Brain pericyte (primary cell): ENCODE measurements at places on chromosomes 12 and 14.

DNA sequence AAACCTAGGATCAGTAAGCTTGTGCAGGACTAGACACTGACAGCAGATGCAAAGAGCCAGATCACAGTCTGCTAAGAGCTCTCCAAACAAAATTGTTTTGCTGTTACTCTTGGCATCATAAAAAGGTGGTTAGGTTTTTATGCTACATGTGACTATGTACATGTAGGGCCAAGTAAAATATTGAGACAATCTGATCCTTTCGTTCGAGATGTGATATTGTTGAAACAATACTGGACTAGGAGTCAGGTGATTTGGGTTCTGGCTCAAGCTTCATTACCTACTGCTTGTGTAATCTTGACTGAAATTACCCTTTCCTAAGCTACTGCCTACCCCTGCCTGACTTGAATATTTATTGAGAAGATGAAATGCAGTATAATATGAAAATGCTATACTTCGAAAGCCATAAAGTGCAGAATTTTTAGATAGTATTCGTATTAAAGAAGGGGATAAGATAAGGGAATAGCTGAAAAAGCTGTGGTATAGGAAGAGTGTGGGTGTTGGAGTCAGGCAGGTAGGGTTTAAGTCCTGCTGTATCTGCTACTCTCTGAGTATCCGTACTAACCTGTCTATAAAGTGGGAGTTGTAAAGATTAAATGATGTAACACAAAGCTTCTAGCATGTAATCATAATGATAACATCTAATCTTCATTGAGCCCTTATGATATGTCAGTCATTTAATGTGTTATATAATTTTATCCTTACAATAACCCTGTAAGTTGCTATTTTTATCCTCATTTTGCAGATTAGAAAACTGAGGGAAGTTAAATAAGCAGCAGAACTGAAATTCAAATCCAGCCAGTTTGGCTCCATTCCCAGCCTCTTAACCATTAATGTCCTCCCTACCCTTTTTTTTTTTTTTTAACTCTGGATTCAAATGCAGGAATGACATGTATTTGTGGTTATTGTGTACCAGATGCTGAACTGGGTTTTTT is 38.6 kb upstream of the ATF1 start:
- DNase-seq = no peak

DNA sequence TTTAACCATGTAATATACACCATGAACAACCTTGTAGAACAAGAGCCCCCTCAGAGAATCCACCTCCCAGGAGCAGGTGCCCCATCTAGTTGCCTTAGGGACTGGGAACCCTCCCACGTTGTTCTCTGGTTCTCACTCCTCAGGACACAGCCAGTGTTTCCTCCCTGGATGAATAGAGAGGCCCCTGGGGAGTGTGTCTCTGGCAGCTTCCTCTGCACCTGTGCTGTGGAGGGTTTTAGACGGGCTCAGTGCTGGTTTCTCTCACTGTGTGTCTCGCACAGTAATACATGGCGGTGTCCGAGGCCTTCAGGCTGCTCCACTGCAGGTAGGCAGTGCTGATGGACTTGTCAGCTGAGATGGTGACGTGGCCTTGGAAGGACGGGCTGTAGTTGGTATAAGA is 581.3 kb downstream of the TMEM121 start:
- DNase-seq = no peak

- no peak for DNase-seq
Measured at GRCh38 chr14:99513183-99513694, 32.0 kb downstream of the CCNK start.

- DNase-seq = no peak
Measured at GRCh38 chr14:68359837-68360552, 432.9 kb downstream of the ZFP36L1 start.

GRCh38 chr12:122471324-122472226 is 29.2 kb downstream of the ZCCHC8 start:
- DNase-seq = no peak

- DNase-seq = no peak
Measured at GRCh38 chr14:51929910-51930682, 59.2 kb upstream of the RTRAF start.

DNA sequence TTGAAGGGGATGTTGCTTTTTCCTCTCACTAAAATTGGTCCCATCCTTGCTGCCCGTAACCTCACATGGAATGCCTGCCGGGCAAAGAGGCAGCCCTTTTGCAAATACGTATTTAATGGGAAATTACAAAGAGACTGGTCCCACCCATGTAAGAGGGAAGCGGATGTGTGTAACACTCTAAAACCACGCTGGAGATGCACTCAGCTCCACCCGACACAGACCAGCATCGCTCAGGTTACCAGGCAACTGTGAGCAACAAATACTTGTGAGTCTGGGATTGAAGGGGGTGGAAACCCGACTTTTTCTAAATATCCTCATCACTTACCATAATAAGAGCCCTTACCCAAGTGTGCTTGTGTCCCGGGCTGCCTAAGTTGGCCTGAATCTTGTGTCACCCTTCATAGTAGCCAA is 47.7 kb downstream of the ELK3 start:
- DNase-seq = no peak

- DNase-seq = no peak
Measured at GRCh38 chr12:130053651-130054069, 108.6 kb upstream of the FZD10 start.

GRCh38 chr12:98418357-98419075 is 96.9 kb upstream of the TMPO start:
- DNase-seq = no peak

DNA sequence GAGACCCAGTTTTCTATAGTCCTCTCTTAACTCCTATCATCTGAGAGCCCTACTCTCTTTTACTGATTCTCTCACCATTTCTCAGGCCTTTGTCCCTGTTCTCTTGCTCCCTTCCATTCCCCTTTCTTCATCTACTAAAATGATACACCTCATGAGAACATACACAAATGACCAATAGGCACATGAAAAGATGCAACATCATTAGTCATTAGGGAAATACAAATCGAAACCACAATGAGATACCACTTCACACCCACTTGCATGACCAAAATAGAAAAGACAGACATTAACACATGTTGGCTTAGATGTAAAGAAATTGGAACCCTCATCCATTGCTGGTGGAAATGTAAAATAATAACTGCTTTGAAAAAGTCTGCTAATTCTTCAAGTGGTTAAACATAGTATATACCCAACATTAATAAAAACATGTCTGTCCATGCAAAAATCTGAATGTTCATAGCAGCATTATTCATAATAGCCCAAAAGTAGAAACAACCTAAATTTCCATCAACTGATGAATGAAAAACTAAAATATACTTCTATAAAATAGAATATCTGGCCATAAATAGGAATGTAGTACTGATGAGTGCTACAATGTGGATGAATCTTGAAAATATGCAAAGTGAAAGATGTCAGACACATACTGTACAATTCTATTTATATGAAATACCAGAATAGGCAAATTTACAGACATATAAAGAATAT is 66.0 kb downstream of the DENND5B start:
- no peak for DNase-seq

- DNase-seq = no peak
Measured at GRCh38 chr14:99929601-99930000, 135.6 kb upstream of the EVL start.

DNA sequence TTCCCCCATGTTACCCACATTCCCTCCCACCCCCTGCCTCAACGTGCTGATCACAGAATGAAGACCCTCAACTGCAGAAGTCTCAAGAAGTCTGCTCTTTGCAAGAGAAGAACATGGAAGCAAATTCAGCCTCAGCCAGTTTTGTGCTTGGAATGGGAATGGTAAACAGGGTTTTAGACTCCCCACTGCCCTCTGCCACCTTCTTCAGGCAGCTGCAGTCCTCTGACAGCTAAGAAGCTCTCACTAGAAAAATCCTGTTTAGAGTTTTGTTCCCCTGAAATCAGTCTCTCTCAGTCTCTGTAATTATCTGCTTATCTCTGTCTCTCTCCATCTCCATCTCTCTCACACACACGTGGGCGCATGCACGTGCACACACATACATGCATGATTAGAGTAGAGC is 85.4 kb downstream of the CRACR2A start:
- no peak for DNase-seq

DNA sequence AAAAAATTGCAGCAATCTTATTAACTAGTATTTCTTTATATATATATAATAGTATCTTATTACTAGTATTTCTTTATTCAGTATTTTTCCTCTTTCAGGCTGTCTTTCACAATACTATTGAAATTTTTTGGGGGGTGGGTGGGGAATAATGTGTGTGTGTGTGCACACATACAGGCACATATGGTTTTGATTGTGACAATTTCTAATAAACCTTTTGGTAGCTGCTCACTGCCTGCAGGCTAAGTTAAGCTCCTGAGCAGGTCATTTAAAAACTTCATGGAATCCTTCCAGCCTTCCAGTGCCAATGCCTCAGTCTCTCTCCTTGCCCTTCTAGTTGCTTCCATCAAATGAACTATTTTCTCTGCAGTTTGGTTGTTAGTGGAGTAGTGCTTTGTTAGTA is 490.1 kb downstream of the PCNX1 start:
- no peak for DNase-seq

- DNase-seq = no peak
Measured at GRCh38 chr14:61557262-61557661, 138.1 kb upstream of the HIF1A start.

GRCh38 chr12:11759899-11760298 is 110.4 kb downstream of the ETV6 start:
- no peak for DNase-seq

- DNase-seq = no peak
Measured at GRCh38 chr12:133058203-133059113, 21.1 kb downstream of the ZNF84 start.

DNA sequence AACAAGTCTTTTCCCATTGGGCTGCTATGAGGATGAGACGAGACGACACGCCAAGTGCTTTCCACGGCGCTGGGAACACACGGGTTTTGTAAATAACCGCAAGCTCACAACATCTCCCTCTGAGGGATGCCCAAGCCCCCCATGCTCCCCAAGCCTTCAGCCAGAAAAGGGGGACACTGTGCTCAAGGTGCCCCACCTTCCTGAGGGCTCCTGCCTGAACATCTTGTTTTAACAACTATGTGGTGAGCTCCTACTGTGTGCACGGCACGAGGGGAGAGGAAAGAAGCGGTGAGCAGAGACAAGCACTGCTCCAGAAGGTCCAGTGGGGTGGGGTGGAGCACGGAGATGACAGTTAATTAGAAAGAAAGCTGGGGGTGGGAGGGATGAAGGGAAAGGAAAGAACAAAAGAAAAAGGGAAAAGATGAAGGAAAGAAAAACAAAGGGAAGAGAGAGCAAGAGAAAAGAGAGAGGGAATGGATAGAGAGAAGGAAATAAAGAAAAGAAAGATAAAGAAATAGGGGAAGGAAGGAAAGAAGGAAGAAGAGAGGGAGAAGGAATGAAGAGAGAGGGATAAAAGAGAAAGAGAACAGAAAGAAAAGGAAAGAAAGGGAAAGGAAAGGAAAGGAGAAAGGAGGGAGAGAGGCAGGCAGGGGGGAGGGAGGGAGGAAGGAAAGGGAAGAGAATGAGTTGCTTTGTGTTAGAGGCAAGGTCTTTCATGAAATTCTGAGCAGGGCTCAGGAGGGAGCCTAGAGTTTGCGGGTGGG is 56.8 kb downstream of the SLC15A4 start:
- no peak for DNase-seq

- DNase-seq = no peak
Measured at GRCh38 chr14:85613496-85613895, 83.6 kb downstream of the FLRT2 start.

GRCh38 chr14:85442996-85443395 is 86.9 kb upstream of the FLRT2 start:
- no peak for DNase-seq

DNA sequence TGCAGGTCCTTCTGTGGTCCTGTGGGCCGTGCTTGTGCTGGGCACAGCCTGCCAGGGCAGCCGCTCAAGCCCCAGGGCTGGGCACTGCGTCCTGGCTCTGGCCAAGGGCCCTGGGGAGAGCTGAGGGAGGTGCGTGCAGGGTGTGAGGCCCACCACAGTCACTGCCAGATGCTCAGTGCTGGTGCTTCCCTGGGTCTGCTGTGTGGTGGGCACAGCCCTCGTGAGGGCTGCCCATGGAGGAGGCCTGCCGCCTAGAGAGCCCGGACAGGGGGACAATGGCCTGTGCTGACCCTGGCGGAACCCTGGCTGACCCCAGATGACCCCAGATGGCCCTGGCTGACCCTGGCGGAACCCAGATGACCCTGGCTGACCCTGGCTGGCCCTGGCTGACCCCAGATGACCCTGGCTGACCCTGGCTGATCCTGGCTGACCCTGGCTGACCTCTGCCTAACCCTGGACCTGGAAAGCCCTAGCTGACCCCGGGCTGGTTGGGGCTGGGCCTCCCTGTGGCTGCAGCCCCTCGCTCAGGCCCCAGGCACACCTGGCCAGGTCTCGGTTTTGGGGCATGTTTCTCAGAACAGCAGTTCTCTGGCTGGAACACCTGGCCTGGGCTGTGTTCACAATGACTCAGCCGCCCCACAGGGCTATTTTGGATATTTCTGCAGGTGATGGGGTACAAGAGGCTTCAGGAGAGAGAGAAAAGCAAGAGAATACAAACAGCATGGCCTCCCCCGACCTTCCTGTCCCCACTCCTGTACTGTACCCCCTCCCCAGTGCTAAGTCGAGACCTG is 55.4 kb downstream of the TMEM121 start:
- no peak for DNase-seq

- no peak for DNase-seq
Measured at GRCh38 chr14:71348394-71348793, 441.1 kb downstream of the PCNX1 start.

DNA sequence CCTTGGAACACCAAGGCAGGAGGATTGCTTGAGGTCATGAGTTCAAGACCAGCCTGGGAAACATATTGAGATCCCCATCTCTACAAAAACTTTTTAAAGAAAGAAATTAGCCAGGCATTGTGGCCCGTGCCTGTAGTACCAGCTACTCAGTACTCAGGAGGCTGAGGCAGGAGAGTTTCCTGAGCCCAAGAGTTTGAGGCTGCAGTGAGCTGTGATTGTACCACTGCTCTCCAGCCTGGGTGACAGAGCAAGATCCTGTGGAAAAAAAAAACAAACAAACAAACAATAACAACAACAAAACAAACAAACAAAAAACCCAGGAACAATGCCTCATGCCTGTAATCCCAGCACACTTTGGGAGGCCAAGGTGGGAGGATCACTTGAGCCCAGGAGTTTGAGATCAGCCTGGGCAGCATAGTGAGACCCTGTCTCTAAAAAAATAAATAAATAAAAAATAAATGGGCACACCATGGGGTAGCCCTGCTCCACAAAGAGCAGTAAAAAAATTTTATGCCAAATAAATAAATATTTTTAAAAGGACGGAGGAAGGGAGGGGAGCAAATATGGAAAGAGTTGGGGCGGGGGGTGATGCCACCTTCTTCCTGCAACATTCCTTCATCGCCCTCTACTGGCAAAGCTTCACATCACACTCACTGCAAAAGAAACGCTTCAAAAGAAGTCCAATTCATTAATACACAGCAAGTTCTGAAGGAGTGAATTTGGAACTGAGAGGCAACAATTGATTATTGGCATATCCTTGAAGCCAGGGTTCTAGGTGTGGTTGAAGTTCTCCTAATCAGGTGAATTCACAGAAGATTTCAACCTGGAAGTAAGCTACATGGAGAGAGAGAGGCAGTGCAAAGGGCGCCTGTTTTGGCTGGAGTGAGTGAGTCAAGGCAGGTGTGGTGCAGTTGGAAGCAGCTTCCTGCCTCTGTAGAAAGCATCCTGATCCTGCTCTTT is 8.8 kb upstream of the GNPTAB start:
- DNase-seq = no peak
